ENCODE measurements at places on chromosomes 1 and 21.

- DNase-seq, result peak; percentile 41
Measured at GRCh38 chr1:203480084-203480483, 4.5 kb downstream of the PRELP start.

DNA sequence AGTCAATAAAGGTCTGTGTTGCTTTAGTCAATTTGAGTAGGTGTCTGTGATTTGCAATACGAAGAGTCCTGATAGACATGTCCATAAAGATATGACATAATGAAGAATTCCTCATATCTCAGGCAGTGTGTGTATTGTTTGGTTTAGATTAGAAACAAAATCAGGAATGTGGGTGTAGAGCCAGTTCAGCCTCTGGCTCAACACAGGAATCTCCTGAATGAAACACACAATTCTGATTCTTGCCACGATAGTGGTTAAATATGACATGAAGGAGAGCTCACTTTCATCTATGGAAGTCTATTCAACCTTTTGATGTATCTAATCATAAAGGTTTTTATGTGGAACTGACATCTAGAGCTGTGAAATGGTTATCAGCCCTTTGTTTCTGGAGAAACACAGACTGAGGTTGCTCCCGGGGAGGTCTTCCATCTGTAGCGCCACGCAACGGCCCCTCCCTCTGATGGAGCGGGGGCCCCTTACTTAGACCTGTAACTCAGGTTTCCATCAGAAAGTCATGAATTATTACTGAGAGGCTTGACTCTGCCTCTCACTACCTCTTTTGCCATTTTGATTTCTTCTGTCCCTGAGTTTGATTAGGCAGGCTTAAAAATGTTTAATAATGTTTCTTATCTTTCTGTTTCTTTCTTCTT, 19.5 kb downstream of the TSPAN2 start:
- DNase-seq, result no peak

DNA sequence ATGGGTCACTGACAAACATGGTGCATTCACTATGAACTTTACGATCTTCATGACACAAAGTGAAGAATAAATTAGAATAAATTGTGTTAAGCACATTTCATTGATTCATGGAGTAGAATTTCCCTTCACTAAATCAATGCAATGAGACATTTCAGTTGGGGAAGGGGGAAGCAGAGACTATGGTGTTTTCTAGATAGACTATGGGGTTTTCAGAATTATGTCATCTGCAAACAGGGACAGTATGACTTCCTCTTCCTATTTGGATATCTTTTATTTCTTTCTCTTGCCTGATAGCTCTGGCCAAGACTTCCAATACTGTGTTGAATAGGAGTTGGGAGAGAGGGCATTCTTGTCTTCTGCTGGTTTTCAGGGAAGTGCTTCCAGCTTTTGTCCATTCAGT, 80.0 kb upstream of the C1orf105 start:
- no peak for DNase-seq

DNA sequence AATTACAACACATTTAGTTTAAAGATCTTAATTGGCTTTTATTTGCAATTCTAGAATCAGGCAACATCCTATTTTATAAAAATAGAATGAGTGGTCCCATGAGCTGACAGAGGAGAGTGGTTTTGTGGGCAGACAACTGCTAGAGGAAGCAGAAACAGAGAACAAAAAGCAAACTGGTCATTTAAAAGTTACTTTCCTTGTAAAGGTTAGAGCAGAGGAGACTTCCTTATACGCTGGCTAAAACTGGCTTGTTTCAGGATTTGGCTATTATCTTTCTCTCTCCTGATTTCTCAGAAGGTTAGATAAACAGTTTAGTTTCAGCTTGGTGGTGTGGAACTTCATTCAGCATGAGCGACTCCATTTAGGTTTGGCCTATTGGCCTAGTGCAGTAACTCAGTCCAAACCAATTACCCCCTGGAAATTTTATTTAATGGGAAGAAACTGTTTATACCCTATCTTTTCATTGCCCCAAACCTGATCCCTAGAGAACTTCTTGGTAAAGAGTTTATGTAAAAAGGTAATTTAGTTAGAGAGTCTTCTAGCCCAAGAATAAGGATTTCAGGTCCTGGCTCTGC, 32.2 kb upstream of the IL20 start:
- no peak for DNase-seq

- DNase-seq, result peak; percentile 75
Measured at GRCh38 chr1:44652445-44653106, 21.7 kb downstream of the TMEM53 start.

- DNase-seq, result no peak
Measured at GRCh38 chr1:18419113-18419844, 61.5 kb upstream of the KLHDC7A start.

DNA sequence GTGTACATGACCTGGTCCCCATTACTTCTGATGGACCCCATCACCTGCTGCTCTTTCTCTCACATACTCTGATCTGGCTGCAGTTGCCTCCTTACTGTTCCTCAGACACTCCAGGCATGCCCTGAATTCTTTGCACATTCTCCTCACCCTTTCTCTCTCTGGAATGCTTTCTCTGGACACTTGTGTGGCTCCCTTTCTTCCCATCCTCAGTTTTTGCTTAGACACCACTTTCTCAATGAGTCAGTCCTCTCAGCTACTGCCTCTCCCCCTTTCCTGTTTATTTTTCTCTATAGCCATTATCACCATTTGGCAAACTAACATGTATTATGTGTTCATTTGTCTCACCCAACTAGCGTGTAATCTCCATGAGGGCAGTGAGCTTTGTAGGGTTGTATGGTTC, 28.1 kb downstream of the PLXNA2 start:
- DNase-seq, result no peak

DNA sequence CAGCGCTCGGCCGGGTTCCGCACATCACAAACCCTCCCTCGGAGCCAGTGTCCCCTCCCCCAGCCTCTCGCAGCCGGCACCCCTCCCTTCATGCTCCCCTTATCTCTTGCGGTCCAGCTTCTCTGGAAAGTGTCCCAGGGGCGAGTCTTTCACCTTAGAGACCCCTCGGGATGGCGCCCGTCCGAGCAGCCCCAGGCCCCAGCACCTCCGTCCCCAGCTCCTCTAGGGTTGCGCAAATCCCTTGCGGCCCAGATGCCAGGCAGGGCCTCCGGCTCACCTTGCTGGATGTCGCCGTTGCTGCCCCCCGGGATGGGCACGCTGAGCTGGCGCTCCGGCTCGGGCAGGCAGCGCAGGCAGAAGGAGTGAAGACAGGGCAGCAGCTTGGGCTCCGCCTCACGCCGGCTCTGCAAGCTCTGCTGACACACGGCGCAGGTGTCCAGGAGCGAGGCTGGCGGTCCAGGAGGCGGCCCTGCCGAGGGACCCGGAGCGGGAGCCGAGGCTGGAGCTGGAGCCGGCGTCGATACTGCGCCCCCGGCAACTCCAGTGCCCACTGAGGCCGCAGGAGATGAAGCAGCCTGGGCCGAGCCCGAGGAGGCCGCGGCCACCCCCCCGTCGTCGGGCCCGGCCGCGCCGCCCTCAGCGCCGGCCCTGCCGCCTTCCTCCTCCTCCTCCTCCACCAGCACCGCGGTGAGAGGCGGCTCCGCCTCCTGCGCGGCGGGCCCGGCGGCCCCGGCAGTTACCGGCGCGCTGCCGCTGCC, 550 bp downstream of the TRIM33 start:
- DNase-seq, result peak; percentile 66
